SK-N-DZ (cell line): ENCODE measurements at places on chromosomes 12 and 14.

GRCh38 chr14:61520576-61520975 is 174.7 kb upstream of the HIF1A start:
- DNase-seq = no peak

GRCh38 chr14:21107283-21107800 is 6.5 kb downstream of the TMEM253 start:
- DNase-seq = no peak

DNA sequence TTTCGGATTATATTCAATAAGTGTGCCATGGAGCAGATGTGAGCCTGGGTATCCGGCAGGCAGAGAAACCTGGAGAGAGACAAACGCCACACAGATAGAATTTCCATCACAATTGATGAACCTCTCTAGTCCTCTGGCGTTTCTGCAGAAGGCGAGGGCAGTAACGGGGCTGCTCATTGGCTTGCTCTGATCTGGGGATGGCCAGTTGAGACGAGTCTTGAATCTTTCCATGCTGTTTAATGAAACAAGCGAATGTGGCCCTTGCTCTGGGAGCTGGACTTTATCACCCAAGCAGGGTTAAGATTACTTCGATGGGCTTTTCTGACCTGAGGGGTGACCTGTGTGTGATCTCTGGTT is 42.4 kb upstream of the CLMN start:
- DNase-seq = no peak

DNA sequence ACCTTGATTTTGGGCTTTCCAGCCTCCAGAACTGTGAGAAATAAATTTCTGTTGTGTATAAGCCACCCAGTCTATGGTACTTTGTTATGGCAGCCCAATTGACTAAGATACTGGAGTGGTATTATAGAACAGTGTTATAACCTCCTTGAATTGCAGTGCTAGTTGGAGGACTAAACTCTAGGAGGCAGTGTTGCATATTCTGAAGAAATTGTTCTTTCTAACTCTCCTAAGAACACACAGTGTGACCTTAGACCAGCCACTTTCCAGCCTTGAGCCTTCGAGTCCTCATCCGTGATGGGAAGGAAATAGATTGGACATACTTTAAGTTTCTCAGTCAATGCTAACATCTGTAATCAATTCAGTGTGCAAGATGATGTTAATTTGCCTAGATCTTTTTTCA is 22.4 kb upstream of the LRRC10 start:
- no peak for DNase-seq

GRCh38 chr12:52148464-52149181 is 43.2 kb downstream of the KRT80 start:
- DNase-seq = no peak

- no peak for DNase-seq
These were observed 13.8 kb downstream of the ASCL1 start for GRCh38 chr12:102971227-102971626.

GRCh38 chr12:56324206-56324605 is 8.4 kb upstream of the CNPY2 start:
- no peak for DNase-seq

DNA sequence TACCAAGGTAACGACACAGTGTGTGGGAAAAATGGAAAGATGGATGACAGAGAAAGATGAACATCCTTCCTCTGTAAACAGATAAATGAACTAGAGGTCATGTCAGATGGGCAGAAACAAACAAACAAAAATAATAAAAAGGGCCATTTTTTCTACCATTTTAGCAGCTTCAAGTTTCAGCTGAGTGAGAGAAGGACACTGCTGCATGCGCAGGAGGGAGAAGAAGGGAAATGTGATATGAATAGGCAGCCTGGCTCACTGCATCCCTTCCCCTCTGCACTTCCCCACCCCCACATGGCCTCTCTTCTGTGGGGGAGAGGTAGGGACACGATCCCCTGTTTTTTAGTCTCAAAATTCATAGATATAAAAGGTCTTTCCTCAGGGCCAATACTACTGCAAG is 492.0 kb downstream of the NELL2 start:
- no peak for DNase-seq
